Effector CD4-positive, alpha-beta T cell (primary cell): ENCODE measurements at places on chromosomes 7 and 10.

DNA sequence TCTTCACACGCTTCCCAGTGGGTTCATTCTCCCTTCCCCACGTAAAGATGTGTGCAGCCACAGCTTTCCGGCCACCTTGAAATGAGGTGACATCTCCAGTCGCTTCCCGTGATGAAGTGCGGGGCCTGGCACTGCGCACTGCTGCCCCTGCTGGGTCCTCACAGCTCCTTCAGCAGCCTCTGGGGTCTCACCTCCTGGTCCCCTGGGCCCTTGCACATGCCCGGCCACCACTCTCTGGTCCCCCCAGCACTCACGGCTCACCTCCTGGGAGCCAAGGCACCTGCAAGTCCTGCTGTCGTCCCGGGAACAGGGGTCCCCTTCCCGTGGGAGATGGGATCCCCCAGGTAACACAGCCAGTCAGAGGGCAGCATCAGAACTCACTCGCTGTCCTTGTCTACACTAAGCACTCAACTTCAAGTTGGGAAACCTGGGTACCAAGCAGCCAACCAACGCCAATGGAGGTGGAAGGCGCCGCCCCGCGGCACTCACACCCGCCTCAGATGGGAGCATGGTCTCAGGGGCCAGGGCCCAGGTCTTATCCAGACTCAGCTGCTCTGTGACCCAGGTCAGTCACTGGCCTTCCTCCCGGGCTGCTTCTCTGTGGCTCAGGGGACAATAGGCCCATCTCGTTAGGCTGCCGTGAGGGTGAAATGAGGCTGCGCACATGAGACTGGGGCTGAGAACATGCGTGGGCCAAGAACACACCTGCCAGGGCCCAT, 176.2 kb downstream of the PTPRN2 start:
- DNase-seq, result no peak

- no peak for DNase-seq
Observed at GRCh38 chr10:126309228-126309883, 78.9 kb downstream of the ADAM12 start.

- no peak for DNase-seq
Observed at GRCh38 chr10:14244147-14244546, 86.6 kb downstream of the FRMD4A start.

- no peak for DNase-seq
Observed at GRCh38 chr10:47114680-47115186, 185.3 kb upstream of the GDF10 start.
